SW 1271 (cell line): ENCODE measurements at places on chromosomes 1 and 21.

DNA sequence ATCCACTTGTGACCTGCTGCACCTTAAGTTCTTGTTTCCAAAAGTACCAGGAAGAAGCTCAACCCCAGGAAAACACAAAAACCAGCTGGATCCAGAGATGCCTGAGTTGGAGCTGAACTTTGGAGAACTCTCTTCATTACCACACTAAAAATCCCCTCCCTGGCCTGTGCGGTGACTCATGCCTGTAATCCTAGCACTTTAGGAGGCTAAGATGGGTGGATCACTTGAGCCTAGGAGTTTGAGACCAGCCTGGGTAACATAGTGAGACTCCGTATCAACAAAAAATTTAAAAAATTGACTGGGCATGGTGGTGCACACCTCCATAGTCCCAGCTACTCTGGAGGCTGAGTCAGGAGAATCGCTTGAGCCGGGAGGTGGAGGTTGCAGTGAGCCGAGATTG is 6.2 kb downstream of the MAP1LC3C start:
- DNase-seq = no peak

DNA sequence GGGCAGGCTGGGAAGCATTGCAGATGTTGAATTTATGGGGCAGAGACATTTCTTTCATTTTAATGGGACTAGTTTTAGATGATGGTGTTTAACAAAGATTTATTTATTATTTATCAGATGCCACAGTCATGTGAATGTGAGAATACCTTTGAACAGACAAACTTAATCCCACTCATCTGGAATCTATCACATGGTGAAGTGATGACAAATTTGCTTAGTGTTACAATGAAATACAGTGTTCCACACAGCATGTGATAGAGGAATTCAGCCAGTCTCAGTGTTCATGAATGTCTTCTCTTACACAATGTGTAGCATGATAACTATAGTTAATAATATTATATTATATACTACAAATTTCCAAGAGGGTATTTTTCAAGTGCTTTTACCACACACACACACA is 1361.7 kb upstream of the B3GALT2 start:
- DNase-seq = no peak

GRCh38 chr1:212212906-212213305 is 72.3 kb upstream of the PPP2R5A start:
- DNase-seq = no peak

GRCh38 chr1:202187041-202187671 is 6.4 kb upstream of the LGR6 start:
- DNase-seq = no peak

GRCh38 chr1:40849801-40850592 is 12.2 kb downstream of the CITED4 start:
- DNase-seq = no peak

- no peak for DNase-seq
Observed at GRCh38 chr1:178345807-178346206, 151.0 kb downstream of the CLEC20A start.

GRCh38 chr1:27070390-27071048 is 57.9 kb upstream of the TENT5B start:
- DNase-seq = no peak

- no peak for DNase-seq
Observed at GRCh38 chr1:172916116-172916515, 134.6 kb downstream of the TNFSF18 start.

DNA sequence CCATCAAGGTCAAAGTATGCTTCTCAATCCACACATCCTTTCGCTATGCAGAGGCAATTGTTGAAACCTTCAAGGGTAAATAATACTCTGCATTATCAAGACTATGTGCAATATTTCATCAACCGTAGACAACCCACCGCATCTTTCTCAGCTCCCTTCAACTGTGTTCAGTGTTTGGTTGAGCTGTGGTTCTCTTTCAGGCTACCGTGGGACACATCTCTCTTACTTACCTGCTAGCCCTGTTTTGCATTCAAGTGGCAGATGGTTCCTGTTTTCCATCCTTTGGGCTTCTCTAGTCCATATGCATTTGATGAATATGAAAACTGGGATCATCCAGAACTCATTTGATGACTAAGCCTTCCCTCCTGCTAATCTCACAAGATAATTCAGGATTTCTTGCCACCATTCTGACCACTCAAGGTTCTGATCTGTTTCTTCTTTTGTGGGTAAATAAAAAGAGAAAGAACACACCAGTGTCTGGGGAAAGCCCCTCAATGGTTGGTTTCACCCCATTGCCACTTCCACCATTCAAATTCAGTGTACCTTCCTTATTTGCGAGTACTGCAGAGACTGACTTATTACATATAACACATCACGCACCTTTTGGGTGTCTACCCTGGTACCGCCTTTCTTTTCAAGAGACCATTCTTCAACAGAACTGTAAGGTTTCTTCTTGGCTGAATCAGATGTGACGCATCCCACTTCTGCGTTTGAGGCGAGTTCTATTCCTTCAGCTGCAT is 61.7 kb downstream of the BACE2 start:
- no peak for DNase-seq

DNA sequence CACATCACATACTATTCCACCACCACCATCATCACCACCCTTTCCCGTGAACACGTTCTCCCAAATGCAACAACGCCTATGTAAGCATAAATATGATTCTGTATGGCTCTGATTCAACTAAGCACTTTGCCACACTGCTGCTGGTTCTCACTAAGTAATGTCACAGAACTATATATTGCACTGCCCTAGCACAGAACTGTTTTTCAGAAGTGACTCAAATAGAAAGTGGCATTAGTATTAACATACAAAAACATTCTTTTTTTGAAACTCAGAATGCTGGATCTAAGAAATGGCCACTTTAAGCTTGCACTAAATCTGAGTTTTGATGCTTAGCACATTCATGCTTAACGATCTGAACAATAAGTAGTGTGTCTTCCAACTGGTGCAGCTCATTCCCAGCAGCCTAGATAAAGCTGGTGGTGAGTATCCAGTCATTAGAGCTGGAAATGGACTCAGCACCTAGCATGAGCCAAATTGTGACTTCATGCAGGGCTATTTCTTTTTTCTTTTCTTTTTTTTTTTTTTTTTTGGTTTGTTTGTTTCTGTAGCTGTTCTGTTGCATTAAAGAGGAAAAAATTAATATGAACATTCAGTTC is 46.2 kb upstream of the ZC3H11B start:
- DNase-seq = no peak

GRCh38 chr1:150876119-150876454 is 312 bp downstream of the ARNT start:
- peak; percentile 47 for DNase-seq
